ENCODE measurements at places on chromosomes 3 and 15.

- DNase-seq, result no peak
Measured at GRCh38 chr3:134018406-134018805, 11.3 kb downstream of the SLCO2A1 start.

DNA sequence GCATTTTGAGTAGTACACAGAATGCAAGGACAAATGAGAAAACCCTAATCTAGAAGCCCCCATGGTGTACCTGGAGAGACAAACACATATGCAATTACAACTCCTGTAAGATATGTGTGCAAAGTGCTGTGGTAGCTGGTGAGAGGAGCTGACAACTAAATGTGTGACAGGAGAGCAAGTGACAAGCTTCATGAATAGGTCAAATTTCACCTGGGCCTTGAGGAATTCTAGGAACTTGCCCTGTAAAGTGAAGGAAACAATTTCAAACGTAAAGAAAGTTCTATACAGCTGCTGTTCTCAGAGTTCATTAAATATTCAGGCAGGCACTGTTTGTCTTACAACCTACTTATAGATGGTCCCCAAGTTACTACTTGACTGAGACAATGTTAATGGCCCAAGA is 437.0 kb downstream of the TUSC7 start:
- no peak for DNase-seq

- DNase-seq, result no peak
Measured at GRCh38 chr15:25742776-25743547, 120.2 kb downstream of the ATP10A start.

GRCh38 chr3:136634821-136635220 is 117.4 kb downstream of the STAG1 start:
- DNase-seq, result no peak

- DNase-seq, result no peak
Measured at GRCh38 chr15:86664581-86664980, 584.9 kb downstream of the AGBL1 start.

DNA sequence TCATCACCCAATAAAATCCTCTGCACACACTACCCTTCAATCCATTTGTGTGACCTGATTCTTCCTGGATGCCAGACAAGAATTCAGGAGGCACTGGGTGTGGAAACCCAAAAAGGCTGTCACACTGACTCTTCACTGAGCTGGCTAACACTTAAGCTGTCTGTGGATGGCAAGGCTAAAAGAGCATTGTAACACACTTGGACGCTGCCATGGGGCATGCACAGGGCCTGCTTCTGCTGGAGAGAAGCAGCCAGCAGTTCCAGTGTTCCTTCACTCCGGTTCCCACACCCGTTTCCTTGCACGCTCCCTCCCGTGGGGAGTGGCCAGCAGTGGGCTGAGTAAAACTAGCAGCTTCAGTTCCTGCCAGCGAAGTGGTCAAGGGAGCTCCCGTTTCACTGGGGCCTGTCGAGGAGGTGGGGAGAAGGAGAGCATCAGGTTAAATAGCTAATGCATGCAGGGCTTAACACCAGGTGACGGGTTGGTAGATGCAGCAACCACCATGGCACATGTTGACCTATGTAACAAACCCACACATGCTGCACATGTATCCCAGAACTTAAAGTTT is 737.1 kb downstream of the FHIT start:
- DNase-seq, result no peak

DNA sequence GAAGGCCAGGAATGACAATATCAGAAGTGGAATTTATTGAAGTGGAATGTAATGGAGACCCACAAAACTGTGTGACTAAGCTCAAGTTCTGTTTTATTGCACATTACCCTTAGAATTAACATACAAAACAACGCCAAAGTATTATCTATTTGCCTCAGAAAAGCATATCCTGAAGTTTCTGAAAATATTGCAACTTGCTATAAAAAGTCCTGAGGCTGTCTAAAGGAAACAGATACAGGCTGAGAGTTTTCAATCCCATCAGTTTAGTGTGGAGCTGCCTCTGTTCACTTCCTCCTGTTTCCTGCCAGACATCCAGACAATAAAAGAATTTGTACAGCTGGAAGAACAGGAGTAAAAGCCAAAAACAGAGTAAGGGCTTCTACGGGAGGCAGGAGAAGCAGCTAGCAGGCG is 108.8 kb downstream of the FBN1 start:
- no peak for DNase-seq

- no peak for DNase-seq
Measured at GRCh38 chr3:37668431-37668817, 193.3 kb upstream of the CTDSPL start.

DNA sequence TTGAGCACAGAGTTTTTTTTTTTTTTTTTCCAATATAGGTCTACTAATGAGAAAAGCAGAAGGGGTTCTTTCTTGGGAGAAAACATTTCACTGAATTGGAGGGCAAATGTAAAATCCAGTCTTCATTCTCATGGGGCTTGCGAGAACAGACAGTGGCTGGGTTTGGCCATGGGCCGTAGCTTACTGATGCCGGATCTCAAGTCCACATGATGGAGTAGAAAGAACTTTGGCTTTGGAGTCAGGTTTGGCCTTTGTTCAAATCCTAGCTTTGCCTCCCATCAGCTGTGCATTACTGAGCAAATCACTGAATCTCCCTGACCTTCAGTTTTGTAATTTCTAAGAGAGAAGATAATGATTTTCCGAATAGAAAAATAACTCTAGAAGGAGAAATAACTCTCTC is 59.7 kb downstream of the LMCD1 start:
- DNase-seq, result no peak

- DNase-seq, result no peak
Measured at GRCh38 chr3:189167027-189167766, 4.6 kb upstream of the TPRG1 start.

DNA sequence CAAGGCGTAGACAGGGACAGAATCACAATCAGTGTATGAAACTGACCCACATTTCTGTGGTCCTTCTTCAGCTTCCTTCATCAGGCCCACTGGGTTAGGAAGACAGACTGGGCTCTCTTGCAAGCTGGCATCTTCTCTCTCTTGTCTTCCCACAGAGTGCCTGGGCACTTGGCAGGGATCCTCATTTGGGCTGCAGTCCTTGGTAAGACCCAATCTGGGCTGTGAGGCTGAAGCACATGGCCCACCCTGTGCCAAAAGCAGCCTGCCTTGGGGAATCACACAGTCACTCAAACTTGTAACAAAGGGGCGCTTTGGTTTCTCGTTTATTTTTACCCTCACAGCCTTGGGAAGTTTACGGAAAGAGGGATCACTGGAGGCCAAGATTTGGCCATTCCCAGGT is 8.2 kb upstream of the EPHB3 start:
- no peak for DNase-seq

DNA sequence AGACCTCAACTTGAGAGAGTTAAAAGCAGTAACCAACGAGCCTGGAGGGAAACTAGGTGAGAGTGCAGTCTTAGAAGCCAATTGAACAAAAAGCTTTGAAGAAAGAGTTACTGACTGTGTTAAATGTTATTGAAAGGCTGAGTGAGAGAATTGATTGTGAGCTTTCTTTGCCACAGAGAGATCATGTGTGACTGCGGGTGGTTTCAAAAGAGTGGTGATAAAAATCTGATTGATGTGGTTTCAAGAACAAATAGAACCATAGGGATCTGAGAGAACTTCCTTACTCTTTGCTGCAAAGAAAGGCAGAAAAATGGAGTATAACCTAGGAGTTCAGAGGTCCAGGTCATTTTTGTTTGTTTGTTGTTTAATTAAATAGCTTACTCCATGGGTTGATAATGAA is 759.9 kb upstream of the ALCAM start:
- DNase-seq, result no peak

DNA sequence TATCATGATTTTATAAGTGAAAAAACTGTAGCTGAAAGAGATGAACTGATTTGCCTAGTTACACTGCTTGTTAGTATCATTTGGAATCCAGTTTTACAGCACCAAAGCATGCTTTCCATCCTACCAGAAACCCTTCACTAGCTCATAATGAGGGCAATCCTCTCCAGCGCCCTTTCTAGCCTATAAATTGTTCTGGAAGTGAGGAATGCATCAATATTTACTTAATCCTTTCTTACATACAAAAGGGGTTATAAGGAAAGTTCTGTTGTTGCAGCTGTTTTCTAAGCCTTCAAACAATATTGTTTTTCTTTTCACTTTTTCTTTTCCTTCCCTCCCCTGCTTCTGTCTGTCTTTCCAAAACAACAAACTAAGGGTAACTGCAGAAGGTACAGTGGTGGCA is 11.0 kb upstream of the PCCB start:
- no peak for DNase-seq

DNA sequence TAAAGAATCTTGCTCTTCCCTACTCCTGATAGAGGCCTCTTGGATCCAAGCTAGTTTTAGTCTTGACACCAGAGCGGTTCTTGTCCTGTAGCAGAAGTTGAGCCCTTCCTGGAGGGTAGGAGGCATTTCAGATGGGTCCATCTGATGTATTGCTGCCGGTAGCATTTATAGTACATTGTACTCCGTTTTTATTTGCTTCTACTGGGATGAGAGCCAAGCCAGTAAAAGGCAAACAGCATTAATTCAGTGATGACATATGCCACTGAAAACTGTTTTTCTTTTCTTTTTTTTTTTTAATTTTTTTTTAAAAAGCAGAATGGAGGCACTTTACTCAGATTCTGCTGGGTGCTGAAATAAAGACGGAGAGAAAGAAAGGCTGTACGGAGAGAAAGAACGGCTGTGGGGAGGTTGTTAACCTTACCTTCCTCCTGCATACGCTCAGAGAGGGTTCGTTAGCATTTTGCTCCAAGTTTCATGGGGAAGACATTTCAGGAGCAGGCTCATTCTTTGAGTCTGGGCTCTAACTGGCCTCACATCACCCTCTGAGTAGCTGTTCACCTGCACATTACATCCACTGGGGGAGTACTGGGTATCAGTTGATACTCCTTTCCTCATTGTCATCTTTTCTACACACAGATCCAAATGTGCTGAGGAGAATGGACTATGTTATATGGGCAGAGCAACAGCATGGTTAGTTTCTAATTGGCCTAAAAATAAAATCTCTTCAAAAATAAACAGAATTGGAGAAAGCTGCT is 161.5 kb downstream of the FEZF2 start:
- no peak for DNase-seq

DNA sequence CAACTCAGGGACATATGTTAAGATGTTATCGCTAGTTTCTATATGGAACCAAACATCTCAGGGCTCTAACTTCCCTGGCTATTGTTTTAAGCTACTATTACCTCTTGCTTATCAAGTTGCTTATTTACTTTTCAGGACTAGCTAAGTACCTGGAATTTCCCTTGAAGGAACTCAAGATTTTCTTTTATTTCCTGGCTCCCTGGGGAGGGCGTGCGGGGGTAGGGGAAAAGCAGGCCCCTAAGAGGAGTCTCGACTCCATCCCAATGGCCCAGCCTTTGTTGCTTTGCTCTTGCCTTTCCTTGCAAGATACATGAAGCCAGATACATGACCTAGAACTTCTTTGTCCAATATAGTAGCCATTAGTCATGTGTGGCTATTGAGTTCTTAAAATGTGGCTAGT is 76.9 kb upstream of the STXBP5L start:
- no peak for DNase-seq

DNA sequence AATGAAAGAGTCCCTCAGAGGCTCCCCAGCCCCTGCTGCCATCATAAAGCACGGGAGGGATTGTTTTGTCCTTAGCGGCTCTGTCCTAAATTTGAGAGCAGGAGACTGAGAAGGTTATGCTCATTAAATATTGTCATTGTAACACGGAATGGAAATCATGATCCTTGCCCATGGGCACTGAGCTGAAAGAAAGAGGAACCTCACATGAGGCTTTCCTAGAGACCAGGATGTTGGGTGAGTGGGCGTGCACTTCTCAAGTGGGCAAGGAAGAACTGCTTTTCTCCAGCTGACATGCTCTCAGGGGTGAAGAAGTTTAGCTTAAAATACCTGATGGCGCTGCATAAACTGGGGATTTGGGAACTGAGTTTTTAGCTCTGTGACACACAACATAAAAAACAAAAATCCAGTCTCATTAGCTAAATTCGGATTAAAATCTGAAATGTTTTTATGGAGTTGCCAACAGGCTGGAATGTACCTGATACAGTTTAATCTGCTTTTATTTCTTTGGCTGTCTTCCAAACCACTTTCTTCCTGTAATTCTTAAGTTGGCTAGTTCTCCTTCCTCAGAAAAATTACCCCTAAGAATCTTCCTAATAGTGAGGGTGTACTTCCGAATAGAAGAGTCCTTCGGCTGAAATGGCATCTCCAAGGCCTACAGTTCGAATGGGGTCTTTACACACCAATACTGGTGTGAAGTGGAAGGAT is 31.7 kb downstream of the ADPGK start:
- DNase-seq, result no peak

DNA sequence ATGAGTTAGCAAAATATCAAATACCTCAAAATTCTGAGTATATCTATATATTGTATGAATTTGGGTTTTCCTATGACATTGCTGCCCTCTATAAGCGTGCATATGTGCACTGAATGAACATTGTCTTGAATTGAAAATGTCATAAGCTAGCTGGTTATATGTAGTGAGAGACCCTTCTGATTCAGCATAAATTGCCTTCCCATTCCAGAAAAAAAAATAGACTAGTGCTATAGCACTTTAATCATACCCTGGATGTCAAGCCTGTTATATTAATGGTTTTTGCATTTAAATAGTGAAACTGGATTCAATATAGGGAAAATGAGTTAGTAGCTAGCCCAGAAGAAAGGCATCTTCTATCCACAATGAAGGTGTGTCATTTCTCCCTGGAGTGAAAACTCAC is 265.1 kb downstream of the TUSC7 start:
- DNase-seq, result no peak

DNA sequence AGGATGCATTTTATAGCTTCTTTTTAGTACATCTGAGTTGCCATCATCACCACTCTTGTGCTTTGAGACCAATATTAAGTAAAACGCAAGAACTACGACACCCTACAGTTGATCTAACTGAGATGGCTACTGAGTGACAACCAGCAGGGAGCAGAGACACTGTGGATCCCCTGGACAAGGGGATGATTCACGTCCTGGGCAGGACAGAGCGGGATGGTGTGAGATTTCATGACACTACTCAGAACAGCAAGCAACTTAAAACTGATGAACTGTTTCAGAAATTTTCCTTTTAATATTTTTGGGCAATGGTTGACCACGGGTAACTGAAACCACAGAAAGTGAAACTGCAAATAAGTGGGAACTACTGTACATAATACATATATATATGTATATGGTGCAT is 299.2 kb downstream of the ADAMTS17 start:
- no peak for DNase-seq

- DNase-seq, result no peak
Measured at GRCh38 chr3:128356822-128357221, 109.9 kb downstream of the DNAJB8 start.

- no peak for DNase-seq
Measured at GRCh38 chr3:72682936-72683452, 165.3 kb downstream of the SHQ1 start.
